Pancreas (tissue), 10 donors: ENCODE measurements at places on chromosomes 3 and 15. TPM values are rescaled to one million over a fixed set of nuclear protein-coding genes. Genes with fewer than 3 reads are reported as not detected.
A peak's percentile ranks its signal among the peaks of the same experiment; 100 is the strongest.

The EIF1B gene
- 20.5 TPM for total RNA-seq

The SERINC4 gene
- 0.14 TPM for total RNA-seq

The ZDHHC19 gene
- not detected for total RNA-seq

The RASL12 gene
- 1.6 TPM for total RNA-seq

The RHCG gene
- 0.83 TPM for total RNA-seq

The NTRK3 gene
- total RNA-seq = 0.16 TPM

The PIERCE2 gene
- 3.2 TPM for total RNA-seq

- no peaks in the 10 kb centered on the region for H3K4me1 ChIP-seq
- no peaks in the 10 kb centered on the region for H3K27me3 ChIP-seq
- H3K36me3 ChIP-seq = no peaks in the 10 kb centered on the region
- H3K4me3 ChIP-seq = no peak overlapping the region
- H3K27ac ChIP-seq = no peak overlapping the region
Observed at GRCh38 chr3:78634316-78634715, 1133.5 kb downstream of the ROBO1 start.

DNA sequence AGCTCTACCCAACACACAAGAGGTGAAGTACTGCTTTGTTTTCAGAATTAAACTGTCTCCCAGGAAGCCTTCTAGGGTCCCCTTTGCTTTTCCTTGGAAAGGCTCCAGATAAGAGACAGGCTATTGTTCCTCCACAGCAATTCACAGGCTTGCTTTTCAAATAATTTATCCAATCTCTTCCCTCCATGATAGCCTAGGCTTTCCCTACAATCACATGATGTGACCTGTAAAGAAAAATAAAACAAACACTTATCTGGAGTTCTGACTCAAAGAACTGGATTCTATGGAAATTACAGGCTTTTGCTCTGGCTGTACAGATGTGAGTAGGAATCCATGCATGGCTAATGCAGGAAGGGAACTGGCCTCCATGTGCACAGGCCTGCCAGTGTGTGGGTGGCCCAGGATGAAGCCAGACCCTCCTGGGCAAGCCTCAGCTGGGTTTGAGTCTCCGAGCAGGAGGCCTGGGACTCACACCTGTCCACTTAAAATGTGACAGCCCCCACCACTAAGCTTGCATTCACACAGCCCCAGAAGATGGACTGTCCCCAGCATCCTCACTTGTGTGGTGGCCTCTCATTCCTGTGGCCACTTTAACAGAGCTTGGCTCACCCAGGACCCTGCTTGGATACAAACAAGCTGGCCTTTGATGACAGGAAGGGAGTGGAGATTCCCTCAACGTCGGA is 75.8 kb upstream of the LEKR1 start:
- H3K27ac ChIP-seq = no peak overlapping the region
- DNase-seq = no peak
- no peaks in the 10 kb centered on the region for H3K27me3 ChIP-seq
- no peaks in the 10 kb centered on the region for H3K4me1 ChIP-seq
- H3K36me3 ChIP-seq = no peaks in the 10 kb centered on the region
- H3K4me3 ChIP-seq = no peak overlapping the region

- H3K27ac ChIP-seq = no peak overlapping the region
- no peaks in the 10 kb centered on the region for H3K36me3 ChIP-seq
- H3K4me3 ChIP-seq = no peak overlapping the region
Observed at GRCh38 chr3:94928921-94929320, 866.1 kb downstream of the NSUN3 start.

- no peaks in the 10 kb centered on the region for H3K36me3 ChIP-seq
- H3K27me3 ChIP-seq = no peaks in the 10 kb centered on the region
- H3K4me1 ChIP-seq = no peaks in the 10 kb centered on the region
- no peak overlapping the region for H3K27ac ChIP-seq
- no peak for DNase-seq
- H3K4me3 ChIP-seq = no peak overlapping the region
Observed at GRCh38 chr15:77352887-77353286, 67.0 kb downstream of the PEAK1 start.

- no peak for DNase-seq
- H3K27me3 ChIP-seq = no peaks in the 10 kb centered on the region
- no peaks in the 10 kb centered on the region for H3K4me1 ChIP-seq
- H3K36me3 ChIP-seq = no peaks in the 10 kb centered on the region
Observed at GRCh38 chr15:99399618-99400017, 148.3 kb downstream of the LRRC28 start.

- no peak overlapping the region for H3K27ac ChIP-seq
- H3K4me1 ChIP-seq = no peaks in the 10 kb centered on the region
- no peak overlapping the region for H3K4me3 ChIP-seq
- no peak for DNase-seq
- H3K36me3 ChIP-seq = no peaks in the 10 kb centered on the region
Observed at GRCh38 chr3:165549665-165550064, 287.6 kb downstream of the BCHE start.

GRCh38 chr3:17089314-17089700 is 204.6 kb downstream of the PLCL2 start:
- H3K4me3 ChIP-seq = no peak overlapping the region
- no peaks in the 10 kb centered on the region for H3K4me1 ChIP-seq
- no peak overlapping the region for H3K27ac ChIP-seq
- no peaks in the 10 kb centered on the region for H3K27me3 ChIP-seq

- H3K4me3 ChIP-seq = no peak overlapping the region
- H3K4me1 ChIP-seq = peaks cover 53% of the 10 kb centered on the region
- H3K27ac ChIP-seq = no peak overlapping the region
Observed at GRCh38 chr3:172138792-172139507, 99.6 kb downstream of the FNDC3B start.

DNA sequence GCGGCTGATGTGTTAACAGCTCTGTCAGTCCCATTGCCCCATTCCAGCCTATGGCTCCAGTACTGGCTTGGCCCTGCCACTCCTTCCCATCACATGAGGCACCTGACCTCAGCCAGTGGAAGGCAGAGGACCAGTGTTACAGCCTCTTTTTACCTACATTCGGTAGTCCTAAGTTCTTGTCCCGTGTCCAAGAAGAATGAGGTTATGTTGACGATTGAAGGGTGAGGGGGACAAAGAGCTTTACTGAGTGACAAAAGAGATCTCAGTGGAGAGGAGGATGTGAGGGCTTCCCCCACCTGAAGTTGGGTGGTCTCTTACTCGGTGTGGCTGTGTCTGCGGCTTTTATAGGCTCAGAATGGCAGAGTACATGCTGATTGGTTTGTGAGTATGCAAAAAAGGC is 7.3 kb upstream of the MPI start:
- no peak overlapping the region for H3K4me3 ChIP-seq
- H3K36me3 ChIP-seq = no peaks in the 10 kb centered on the region
- no peak overlapping the region for H3K27ac ChIP-seq
- no peak for DNase-seq

- DNase-seq = no peak
- H3K27me3 ChIP-seq = no peaks in the 10 kb centered on the region
- no peaks in the 10 kb centered on the region for H3K36me3 ChIP-seq
- H3K27ac ChIP-seq = peak overlapping the region; percentile 81
- peaks cover 6% of the 10 kb centered on the region for H3K4me1 ChIP-seq
- H3K4me3 ChIP-seq = peak overlapping the region; percentile 50
Observed at GRCh38 chr3:43286841-43287499, 630 bp downstream of the SNRK start.

DNA sequence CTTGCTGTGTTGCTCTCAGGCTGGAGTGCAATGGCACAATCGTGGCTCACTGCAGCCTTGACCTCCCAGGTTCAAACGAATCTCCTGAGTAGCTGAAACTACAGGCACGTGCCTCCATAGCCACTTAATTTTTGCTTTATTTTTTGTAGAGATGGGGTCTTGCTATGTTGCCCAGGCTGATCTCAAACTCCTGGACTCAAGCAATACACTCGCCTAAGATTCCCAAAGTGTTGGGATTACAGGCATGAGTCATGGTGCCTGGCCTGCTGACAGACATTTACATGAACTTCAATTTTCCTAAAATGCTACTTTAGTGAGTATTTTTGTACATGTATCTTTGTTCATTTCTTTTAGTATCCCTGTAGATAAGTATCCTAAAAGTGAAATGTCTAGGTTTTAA is 132.3 kb downstream of the SUCLG2 start:
- no peak overlapping the region for H3K4me3 ChIP-seq
- DNase-seq = no peak
- H3K27ac ChIP-seq = no peak overlapping the region
- H3K27me3 ChIP-seq = no peaks in the 10 kb centered on the region
- no peaks in the 10 kb centered on the region for H3K4me1 ChIP-seq
- H3K36me3 ChIP-seq = no peaks in the 10 kb centered on the region

DNA sequence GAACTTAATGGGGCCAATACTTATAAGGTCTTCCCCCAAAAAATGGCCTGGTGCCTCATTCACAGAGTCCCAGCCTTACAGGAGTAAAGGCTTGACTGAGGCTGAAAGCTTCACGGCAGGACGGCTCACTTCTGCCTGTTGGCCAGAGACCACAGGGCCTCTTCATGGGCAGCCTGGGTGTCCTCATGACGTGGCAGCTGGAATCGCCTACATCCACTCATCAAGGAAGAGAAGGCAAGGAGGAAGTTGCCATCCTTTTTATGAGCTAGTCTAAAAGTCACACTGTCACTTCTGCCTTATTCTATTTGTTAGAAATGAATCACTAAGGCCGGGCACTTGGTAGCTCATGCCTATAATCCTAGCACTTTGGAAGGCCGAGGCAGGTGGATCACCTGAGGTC is 89.3 kb upstream of the DGKG start:
- H3K36me3 ChIP-seq = no peaks in the 10 kb centered on the region
- no peaks in the 10 kb centered on the region for H3K27me3 ChIP-seq
- no peak overlapping the region for H3K4me3 ChIP-seq

DNA sequence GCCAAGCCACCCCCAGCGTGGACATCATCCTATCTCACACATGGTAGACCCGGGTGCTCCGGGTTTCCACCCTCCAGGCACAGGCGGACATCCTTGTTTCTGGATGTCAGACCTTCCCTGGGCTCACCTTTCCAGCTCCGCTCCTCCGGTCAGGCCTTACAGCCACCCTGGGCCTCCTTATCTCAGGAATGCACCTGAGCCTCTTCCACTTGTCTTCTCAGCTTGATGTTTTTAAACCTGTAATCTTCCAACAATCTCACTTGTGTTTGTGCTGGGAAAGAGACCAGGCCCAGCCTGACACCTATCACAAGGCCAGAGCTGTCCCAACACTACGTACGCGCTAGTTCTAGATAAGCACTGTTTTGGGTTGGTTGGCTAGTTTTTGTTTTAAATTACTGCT is 53.9 kb downstream of the NIPA2 start:
- H3K36me3 ChIP-seq = peaks cover 30% of the 10 kb centered on the region
- no peak for DNase-seq
- no peak overlapping the region for H3K27ac ChIP-seq
- no peaks in the 10 kb centered on the region for H3K27me3 ChIP-seq
- no peak overlapping the region for H3K4me3 ChIP-seq

- no peak for DNase-seq
- H3K4me1 ChIP-seq = no peaks in the 10 kb centered on the region
- H3K27me3 ChIP-seq = no peaks in the 10 kb centered on the region
Observed at GRCh38 chr15:85276921-85277320, 103.5 kb upstream of the AKAP13 start.

GRCh38 chr3:18238332-18238731 is 186.8 kb downstream of the SATB1 start:
- no peak for DNase-seq
- H3K36me3 ChIP-seq = no peaks in the 10 kb centered on the region
- no peaks in the 10 kb centered on the region for H3K27me3 ChIP-seq
- no peaks in the 10 kb centered on the region for H3K4me1 ChIP-seq
- H3K27ac ChIP-seq = no peak overlapping the region
